Stimulated activated CD4-positive, alpha-beta T cell treated with anti-CD3 and anti-CD28 coated beads, Interleukin-12 subunit alpha, Interleukin-12 subunit beta, amount 100 ng/mL, for 24 hours (primary cell): ENCODE measurements at places on chromosomes 3 and 15.

GRCh38 chr3:94379264-94379663 lies 316.4 kb downstream of the NSUN3 start:
- DNase-seq: no peak

DNA sequence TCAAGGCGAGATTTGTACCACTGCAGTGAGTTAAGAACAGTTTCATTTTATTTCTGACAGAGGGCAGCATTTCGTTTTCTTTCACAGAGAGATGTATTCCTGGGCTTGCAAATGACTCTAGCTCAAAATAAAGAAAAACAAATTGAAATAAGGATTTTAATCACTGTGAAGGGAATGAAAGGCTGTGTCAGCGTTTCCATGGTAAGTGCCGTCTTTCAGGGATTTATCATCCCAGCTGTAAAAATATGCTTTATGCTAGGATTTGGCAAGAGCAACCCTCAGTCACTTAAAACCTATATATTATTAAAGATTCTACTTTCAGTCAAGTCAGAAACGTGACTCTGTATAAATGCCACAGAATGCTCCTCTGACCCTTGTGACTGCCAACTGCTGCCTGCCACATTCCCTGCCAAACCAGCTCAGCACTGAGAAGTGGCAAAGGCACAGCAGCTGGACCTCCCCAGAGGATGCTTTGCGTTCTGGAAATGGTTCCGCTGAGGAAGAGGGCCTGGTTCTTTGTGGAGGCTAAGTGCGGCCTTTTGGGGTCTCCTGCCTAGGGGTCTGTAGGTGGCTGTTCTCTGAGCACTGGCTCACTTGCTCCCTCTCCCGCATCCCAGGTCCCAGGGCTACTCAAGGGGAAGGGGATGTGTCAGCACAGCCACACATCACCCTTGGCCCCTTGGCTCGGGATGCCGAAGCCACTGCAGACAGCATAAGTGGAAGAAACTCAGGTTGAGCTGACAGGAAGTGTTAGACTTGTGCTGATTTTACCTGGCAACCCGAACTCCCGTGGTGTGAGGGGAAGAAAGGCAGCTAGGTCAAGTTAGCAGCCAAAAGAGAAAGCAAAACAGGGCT lies 56.6 kb upstream of the POMGNT2 start:
- no peak for DNase-seq

- peak; percentile 1 for DNase-seq
Measured at GRCh38 chr15:71115567-71116351, 488 bp downstream of the THSD4 start.

- no peak for DNase-seq
Measured at GRCh38 chr15:79956354-79956939, 14.5 kb downstream of the BCL2A1 start.

GRCh38 chr3:62139957-62140356 lies 233.4 kb downstream of the FEZF2 start:
- DNase-seq: no peak
